ENCODE measurements at places on chromosomes 12 and 14.

- no peak for DNase-seq
These were observed 5.5 kb upstream of the SELPLG start for GRCh38 chr12:108638997-108639822.

DNA sequence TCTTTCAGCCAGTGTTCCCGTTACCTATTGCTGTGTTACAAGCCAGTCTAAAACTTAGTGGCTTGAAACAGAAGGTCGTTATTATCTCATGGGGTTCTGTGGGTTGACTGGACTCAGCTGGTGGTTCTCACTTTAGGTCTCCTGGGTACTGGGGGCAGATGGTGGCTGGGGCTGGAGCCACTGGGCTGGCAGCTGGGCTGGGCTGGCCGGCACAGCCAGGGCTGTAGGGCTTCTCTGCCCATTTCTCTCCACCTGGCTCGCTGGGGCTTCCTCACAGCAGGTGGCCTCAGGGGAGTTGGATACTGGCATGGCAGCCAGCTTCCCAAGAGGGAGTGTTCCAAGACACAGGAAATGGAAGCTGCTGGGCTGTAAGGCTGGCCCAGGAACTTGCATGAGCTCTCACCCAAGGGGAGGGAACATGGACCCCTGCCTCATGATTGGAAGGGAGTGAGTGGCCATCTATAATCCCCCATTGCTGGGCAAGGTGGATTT, 27.0 kb downstream of the TUNAR start:
- DNase-seq, result no peak

DNA sequence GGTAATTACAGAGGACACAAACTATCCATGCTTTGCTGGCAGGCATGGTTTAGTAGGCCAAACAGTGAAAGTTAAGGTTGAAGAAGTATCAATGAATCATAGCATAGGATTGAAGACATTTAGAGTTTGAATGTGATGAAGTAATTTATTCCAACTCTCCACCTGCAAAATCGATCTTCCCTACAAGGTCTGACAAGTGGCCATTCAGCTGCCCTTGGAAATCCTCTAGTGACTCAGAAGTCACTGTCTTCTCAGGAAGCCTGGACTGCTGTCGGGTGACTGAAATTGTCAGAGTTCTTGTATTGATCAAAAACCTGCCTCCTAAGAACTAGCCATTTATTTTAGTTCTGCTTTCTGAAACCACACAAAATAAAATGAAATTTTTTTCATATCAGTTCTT, 17.7 kb upstream of the STXBP6 start:
- DNase-seq, result no peak

GRCh38 chr14:99768381-99768780, 24.8 kb upstream of the EML1 start:
- no peak for DNase-seq

DNA sequence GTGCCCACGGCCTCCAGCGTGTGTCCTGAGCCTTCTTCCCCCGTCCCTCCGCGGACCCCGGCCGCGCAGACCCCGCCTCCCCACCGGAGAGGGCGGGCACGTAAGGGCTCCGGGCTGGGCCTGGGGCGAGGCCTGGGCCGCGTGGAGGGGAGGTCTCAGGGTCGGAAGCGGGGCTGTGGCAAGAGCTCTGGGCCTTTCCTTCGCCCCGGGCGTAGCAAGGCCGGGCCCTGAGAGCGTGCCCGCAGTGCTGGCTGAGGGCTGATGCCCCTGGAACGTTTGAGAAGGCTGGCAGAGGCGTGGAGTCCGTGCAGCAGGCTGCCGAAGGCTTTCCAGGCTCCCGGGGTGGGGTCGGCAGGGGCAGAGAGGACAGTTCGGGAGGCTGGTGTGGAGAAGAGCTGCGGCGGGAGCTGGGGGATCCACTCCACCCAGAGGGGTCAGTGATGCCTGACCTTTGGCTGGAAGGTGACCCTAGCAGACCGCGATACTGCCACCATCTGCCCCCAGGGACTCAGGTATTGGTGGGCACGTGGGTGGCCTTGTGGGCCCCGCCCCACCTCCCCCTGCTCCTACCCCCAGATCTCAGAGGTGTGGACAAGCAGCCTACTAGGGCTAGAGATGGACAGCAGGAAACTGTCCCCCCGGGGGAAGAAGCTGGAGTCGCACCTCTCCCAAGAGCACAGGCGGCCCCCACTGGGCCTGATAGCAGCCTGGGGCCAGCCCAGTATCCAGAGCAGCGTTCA, 558 bp downstream of the TEX22 start:
- no peak for DNase-seq

DNA sequence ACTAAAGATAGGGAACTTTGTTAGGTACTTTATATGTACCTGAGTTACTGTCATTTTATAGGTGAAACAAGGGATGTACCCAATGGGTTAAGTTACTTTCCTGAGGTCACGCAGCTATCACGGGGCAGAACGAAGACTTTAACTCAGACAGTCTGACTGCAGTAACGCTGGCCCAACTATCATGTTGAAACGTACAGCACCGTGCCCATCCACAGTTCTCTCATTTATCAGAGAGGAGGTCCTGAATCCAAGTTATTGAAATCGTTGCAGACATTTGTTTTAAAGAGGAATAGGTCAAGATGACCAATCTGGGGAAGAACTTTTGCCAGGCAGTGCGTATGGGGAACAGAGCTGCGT, 587 bp upstream of the C12orf75 start:
- no peak for DNase-seq

- DNase-seq, result no peak
These were observed 544.5 kb upstream of the ATP2B1 start for GRCh38 chr12:90253136-90253535.

DNA sequence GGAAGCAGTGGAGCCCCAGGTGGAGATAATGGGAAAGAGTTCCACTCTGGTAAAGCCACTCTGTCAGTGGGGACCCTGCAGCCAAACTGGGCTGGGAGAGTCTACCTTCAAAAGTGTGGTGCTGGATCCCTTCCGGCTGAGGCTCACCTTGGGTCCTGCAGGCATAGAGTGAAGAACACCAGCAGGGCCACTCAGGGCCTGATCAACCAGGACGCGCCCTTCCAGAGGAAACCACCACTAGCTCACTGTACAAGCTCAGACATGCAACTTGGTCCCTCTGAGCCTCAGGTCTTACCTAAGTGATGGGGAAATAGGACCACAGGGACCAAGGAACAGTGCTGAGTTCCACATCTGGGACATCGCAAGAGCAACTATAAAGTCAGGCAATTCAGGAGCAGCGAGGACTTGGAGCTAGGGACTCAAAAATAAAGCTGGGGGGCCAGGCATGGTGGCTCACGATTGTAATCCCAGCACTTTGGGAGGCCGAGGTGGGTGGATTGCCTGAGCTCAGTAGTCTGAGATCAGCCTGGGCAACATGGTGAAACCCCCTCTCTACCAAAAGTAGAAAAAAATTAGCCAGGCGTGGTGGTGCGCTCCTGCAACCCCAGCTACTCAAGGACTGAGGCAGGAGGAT, 5.9 kb upstream of the PRPH start:
- no peak for DNase-seq

- DNase-seq, result no peak
These were observed 115.5 kb downstream of the DHRS2 start for GRCh38 chr14:23751616-23752015.

GRCh38 chr14:59249029-59249428, 60.6 kb downstream of the DAAM1 start:
- no peak for DNase-seq

DNA sequence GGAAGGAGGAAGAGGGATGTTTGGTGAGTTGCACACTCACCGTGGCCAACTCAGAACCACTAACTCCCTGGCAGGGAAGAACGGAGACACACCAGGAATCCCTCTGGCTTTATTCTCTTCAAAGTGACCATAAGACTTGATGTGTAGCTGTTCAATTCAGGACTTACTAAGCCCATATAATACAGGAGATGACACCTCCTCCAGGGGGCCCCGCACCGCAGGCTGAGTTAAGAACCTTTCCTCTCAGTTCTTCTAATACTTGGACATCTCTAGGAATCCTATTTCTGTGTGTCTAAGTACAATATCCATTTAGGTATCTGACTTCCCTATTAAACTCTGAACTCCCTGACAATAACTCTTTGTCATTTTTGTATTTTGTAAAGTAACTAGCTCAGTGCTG, 49.5 kb downstream of the DCAF4 start:
- no peak for DNase-seq

GRCh38 chr14:90756755-90757345, 59.4 kb downstream of the TTC7B start:
- no peak for DNase-seq

DNA sequence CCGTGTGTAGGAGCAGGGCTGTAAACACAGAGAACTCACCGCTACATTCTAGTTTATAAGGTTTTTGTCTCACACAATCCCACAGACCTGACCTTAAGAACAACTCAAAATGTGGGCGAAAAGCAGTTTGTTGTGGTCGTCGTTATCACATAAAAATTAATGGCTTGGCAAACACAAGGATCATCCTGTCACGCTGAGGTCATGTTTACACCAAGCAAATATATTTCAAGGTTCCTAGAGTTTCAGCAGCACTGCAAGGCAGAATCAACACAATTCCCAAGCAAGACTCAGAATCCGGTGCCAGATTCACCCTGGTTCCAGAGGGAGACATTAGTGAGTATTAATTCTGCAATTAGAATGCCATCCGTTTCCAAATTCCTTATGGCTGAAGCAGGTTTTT, 30.1 kb upstream of the MAP1LC3B2 start:
- peak; percentile 87 for DNase-seq

- DNase-seq, result no peak
These were observed 41.7 kb downstream of the LARP4 start for GRCh38 chr12:50442178-50442908.

GRCh38 chr12:43131301-43131700, 420.7 kb downstream of the ADAMTS20 start:
- DNase-seq, result no peak

GRCh38 chr14:101557811-101558738, 3.2 kb upstream of the DIO3 start:
- DNase-seq, result no peak

- no peak for DNase-seq
These were observed 12.4 kb upstream of the EVL start for GRCh38 chr14:100052819-100053218.

DNA sequence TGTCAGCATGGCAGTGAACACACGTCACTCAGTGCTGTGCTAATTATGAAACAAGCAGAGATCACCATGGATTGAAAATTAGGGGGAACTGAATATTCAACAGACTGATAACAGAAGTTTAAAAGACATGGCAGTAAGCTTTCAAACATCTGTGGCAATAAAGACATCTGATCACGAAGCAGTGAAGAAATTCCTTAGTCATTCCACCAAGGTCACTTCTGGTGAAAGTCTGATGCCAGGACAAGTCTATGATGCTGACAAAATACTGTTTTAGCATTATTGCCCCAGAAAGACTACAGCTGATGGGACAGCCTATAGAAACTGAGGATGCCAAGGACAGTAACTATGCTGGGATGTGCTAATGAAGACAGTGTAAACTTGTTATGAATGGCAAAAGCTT, 126.9 kb upstream of the RBM19 start:
- no peak for DNase-seq

GRCh38 chr14:58671024-58671423, 33.3 kb downstream of the DACT1 start:
- no peak for DNase-seq

DNA sequence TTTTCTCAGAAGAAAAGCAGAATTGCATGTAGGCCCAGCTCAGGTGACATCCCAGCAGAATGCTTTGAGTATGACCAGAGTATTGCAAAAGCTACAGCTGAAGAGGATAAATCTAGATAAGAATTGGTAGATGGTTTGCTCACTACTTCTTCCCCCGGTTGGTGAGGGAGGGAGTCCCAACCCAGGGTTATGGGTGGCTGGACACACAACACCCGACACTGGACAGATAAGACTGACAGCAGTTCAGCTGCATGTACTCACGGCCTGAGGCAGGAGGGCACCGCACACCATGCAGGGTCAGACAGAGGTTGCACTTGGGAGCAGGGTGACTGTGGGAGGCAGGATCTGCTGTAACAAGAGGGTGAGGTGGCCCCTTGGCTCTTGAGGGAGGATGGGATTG, 1.7 kb upstream of the CLEC4C start:
- no peak for DNase-seq

DNA sequence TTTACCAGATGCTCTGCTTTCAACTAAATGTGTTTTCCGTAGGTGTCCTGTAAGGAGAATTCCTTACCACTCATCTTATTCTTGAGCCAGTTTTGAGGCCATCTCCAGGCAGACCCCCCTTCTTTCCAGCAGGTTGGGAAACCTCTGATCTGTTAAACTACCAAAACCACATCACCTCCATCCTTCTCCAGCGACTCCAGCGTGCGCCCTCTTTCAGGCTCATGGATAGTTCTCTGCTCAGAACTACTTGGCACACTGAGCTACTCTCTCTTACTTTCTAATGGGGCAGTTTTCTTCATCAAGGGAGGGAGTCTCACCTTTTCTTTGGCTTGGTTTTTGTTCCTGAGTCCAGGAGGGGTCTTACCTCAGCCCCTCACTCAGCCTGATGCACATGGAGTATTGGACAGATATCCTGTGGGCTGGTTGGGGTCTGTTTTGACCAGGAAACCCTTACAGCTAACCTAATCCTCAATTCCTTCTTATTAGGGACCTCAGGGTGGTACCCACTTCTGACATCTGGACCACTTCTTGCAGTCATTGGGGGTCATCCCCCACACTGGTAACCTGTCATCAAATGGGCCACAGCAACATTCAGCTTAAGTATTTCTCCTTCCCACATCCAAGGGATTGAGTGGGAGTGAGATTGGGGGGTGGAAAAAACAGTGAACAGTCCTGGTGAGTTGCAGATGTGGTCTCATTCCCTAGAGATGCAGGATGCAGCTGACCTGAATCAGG, 5.2 kb downstream of the DHRS2 start:
- no peak for DNase-seq

DNA sequence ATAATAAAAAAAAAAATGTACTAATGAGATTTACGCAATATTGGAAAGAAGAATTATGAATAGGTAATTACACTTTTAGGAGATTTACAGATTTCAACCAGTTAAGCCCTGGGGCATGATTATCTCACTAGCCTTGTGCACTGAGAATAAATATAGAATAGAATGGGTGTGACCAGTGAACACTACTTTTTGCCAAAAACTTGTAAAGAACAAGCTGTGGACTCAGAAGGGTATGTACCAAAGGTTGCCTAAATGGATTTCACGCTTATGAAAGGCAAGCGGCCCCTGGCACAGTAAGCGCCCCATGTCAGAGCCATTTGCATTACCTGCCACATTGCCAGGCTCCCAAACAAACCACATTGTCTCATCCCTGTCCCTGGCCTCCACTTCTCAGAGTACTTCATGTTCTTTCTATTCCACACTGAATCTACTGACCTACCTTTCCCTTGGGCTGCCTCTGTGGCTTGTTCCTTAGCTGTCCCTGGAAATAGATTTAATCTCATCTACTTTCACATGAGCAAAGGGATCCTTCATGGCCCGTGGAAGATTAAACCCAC, 170.6 kb upstream of the DIO2 start:
- no peak for DNase-seq

DNA sequence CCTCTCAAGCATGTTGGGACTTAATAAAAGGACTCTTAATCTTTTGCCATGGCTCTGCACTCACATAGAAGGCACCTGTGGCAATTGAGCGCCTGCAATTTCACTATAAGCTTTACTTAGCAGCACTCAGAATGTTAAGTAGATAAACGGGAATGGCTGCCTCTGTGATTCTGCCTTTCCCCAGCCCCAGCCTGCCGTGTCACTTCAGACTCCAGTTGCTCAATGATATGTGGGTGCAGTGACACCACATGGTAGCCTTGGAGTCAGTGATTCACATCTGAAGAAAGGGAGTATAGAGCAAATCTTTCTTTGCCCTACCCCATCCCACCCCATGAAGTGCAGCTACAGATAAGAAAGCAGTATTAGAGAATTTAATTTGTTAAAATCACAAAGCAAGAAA, 96.1 kb downstream of the ZFC3H1 start:
- no peak for DNase-seq
